H7 (cell line): ENCODE measurements at places on chromosomes 3 and 15.

GRCh38 chr15:44883199-44883877, 73.1 kb upstream of the TERB2 start:
- no peak for DNase-seq

DNA sequence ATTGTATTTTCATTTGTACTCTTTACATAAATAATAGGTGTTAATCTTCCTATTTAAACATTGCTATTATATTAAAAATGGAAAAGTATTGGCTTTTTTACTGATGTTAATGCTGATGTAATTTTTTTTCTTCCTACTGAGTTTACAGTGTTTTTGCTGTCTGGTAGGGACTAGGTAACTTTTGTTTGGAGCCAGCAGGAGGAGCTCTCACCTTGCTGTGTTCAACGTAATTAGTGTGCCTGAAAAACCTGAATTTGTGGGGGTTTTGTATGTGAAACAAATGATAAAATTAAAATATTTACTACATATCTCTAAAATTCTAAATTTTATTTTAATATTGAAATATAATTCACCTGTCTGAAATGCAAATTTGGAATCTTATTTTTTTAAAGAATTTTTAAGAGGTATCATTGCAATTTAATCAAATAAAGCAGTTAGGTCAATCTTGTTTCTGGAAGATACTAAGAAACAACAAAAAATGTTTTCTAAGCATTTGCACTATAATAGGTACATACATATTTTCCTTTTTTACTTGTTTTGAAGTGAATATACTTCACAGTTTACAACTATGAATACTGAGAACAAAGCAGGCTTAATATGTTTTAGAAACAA, 48.8 kb downstream of the EPHA6 start:
- peak; percentile 3 for DNase-seq

DNA sequence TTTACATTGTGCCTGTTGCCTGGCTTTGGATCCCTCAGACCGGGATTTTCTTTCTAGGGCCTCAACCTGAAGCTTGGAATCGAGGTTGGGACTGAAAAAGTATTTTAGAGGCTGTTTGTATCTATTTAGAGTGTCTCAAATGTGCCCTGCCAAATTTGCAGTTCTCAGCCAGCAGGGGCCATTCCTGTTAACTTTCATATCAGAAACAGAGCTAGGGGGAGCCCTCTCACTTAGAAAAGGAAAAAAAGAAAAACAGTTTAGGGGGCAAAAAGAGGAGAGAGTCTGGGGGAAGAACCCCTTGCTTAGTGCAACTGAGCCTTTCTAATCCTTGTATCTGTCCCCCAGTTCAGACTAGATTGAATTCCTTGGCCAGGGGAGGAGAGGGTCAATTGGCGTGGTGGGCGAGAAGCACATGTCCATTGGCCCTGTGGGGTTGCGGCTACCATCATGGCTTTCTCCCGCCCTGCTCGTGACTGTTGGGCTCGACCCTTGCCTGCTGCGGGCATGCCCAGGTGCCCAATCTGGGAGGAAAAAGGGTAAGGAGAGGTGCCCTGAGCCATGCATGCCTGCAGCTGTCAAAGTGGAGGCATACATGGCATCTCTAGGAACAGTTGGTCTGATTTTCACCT, 101.6 kb downstream of the CFAP44 start:
- peak; percentile 37 for DNase-seq

DNA sequence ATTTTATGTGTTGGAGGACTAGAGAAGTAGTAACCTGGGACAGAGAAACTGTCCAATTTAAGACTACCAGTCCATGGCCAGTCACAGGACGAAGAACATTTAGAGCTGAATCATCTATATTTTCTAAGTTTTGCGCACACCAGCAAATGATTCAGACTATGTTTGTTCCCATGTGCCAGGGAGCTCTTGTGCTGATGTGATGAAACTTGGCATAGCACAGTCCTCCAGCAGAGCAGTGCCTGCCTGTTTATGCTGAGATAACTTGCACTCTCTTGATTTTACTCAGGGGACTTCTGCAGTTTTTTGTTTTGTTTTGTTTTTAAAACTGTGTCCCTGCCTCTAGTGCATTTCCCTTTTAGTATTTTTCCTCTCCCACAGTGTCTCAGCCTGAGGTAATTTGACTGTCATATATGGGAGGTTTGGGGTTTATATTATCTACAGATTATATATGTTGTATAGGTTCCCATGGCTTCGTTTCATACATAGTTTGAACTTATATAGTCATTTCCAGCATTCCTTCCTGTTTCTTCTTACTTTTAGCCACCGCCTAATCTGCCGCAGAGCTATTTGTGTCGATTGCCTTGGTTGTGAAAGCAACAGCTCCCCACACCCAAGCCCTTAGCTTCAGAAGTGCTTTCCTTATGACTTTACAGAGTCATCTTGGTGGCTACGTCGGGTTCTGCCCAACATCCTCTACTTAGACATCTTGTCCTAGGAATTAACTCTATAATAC, 45.5 kb downstream of the PPM1L start:
- no peak for DNase-seq

DNA sequence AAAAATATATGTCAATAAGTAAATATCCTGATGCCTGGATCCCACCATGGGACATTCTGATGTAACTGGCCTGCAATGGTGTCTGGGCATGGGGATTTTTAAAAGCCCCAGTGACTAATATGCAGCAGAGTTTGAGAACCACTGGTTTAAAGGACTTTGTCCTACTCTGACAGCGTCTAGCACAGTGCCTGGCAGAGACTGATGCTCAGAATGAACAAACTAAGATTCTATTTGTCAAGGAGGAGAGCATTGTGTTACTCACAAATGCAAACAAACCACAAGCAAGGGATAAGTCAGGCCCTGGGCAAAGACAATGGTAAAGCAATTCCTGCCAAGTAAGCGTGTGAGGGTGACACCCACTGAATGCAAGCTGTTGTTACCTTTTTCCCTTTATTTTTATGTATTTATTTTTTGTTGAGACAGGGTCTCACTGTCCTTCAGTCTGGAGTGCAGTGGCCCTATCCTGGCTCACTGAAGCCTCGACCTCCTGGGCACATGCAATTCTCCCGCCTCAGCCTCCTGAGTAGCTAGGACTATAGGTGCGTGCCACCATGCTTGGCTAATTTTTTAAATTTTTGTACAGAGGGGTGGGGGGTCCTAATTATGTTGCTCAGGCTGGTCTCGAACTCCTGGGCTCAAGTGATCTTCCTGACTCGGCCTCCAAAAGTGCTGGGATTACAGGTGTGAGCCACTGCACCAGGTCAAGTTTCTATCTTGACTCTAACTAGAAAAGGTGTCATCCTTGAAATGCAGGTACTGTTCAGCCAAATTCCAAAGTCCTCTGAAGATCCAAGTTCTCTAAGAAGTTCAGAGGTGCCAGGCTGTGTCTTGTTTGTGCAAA, 909 bp upstream of the GPD1L start:
- no peak for DNase-seq
